ENCODE measurements at places on chromosomes 4 and X. TPM values are rescaled to one million over a fixed set of nuclear protein-coding genes. Genes with fewer than 3 reads are reported as not detected.

USP17L24 gene
- total RNA-seq = not detected

NSG1 gene
- total RNA-seq = not detected

FTSJ1 gene
- total RNA-seq = 62.0 TPM

N4BP2 gene
- 7.4 TPM for total RNA-seq

AKAP4 gene
- total RNA-seq = not detected

AKAP14 gene
- not detected for total RNA-seq
